ENCODE measurements at places on chromosomes 7 and 10.

GRCh38 chr7:7732621-7733281 is 14.3 kb upstream of the RPA3 start:
- DNase-seq = peak; percentile 23

GRCh38 chr7:18786196-18786727 is 290.7 kb downstream of the HDAC9 start:
- no peak for DNase-seq

DNA sequence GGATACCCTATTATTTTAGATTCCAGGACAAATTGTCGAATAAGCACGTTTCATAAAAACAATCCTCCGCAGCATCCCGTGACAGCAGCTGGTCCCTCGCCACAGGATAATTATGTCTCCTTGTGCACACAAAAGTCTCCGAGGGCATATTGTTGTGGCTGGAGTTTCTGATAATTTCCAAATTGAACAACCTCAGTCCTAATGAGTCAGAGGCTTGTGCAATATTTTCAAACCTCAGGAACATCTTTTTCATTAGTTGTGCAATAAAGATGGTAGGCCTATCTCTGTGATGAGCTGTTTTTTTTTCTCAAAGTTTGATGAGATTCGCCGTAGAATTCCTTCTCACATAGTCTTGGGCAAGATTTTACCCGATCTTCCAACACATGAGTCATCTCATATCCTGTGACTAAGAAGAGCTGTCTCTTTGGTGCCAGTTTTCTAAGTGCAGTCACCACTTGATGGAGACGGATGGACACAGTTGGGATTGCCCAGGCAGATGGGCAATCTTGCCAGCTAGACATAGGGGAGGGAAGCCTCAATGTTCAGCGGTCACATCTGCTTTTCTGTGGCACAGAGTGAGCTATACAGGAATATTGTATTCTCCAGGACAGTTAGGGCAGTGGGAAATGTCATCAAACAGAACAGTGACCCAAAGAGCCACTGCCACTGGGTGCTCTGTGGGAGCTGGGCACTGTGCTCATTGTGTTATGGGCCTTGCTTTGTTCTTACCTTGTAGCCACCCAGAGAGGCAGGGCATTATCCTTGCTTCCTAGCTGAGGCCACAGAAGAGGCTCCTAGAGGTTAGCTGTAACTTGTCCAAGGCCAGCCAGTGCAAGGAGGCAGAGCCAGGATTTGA is 7.8 kb downstream of the HTRA1 start:
- DNase-seq = peak; percentile 97

- DNase-seq = no peak
Observed at GRCh38 chr10:83023662-83024061, 1115.6 kb upstream of the GHITM start.

- no peak for DNase-seq
Observed at GRCh38 chr10:24238519-24239247, 29.7 kb downstream of the KIAA1217 start.

GRCh38 chr10:29353887-29354561 is 65.2 kb downstream of the LYZL1 start:
- no peak for DNase-seq

DNA sequence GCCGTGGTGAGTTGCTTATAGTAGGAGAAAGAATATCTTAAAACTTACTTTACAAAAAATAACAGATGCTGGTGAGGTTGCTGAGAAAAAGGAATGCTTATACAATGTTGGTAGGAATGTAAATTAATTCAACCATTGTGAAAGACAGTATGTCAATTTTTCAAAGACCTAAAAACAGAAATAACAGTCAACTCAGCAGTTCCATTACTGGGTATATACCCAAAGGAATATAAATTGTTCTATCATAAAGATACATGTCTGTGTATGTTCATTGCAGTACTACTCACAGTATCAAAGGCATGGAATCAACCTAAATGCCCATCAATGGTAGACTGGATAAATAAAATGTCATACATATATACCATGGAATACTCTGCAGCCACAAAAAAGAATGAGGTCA is 420.4 kb downstream of the AUTS2 start:
- DNase-seq = no peak

- no peak for DNase-seq
Observed at GRCh38 chr10:89810908-89811525, 109.6 kb downstream of the KIF20B start.

GRCh38 chr10:66058594-66058993 is 867.2 kb upstream of the LRRTM3 start:
- no peak for DNase-seq

DNA sequence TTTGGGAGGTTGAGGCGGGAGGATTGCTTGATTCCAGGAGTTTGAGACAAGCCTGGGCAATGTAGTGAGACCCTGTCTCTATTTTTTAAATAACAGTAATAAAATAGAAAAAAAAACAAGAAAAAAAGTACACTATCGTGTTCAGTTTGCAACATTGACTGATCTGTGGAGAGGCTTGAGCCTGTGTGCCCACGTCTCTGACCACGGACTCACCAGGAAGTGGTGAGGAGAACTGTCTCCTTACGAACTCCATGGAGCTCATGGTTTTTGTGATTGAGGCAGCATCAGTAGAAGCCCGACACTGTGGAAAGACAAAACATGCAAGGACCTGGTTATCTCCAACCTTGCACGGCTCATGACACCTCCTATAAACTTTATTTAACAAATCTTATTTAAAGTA is 23.9 kb upstream of the DNAJB6 start:
- DNase-seq = no peak

DNA sequence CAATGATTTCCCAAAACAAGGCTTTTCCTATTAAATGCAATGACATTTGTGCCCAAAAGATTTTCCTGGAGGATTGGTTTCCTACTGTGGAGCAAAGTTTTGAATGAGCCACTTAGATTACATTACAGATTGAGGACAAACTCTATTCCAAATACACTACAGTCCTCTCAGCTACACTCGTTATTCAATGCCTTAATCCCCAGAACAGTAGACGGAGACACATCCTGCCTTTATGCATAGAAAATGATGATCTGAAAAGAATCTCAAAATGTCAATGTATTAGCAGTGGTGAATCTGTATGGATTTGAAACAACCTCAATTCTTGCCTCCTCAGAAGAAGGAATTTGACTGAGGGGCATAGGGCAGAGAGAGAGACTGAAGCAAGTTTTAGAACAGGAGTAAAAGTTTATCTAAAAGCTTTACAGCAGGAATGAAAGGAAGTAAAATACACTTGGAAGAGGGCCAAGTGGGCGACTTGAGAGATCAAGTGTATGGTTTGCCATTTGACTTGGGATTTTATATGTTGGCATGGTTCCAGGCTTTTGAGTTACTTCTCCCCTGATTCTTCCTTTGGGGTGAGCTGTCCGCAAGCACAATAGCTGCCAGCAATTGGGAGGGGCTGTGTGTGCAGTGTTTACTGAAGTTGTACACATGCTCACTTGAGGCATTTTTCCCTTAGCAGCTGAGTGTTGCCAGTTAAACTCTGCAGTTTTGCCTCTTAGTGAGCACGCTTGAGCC is 891.9 kb upstream of the MBL2 start:
- no peak for DNase-seq

DNA sequence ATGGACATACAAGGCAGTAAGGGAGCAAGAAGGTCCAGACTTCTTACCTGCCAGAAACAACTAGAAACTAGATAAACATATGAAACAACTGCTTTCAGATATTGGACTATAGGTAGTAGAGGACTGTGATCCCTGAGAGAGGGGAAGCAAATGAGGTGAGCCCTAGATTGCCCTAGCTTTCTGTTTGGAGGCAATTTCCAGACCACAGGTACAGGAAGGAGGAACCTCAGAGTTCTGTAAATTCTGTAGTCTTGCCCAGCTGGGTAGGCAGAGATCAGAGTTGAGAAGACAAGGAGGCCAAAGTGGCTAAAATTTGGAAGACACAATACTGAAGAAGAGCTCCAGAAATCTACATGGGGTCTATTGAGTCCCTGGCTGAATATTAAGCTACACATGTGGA is 21.0 kb downstream of the CDK6 start:
- no peak for DNase-seq

GRCh38 chr10:22043327-22043633 is 39.8 kb upstream of the DNAJC1 start:
- no peak for DNase-seq

DNA sequence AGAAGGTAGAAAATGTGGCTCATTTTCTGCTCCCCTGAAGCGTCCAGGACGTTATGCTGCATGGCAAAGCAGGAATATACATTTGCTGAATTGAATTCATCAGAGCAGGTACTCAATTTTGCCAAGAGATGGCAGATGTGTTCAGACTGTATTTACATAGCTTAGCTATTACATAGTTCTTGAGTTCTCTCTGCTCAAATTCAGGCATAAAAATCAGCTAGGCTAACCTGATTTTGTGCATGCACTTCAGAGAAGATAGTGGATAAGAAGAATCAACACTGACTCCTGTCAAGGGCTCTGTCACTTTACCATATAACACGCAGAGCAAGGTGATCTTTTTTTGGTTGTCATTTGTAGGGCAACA is 209.2 kb upstream of the FAM3C start:
- DNase-seq = no peak

DNA sequence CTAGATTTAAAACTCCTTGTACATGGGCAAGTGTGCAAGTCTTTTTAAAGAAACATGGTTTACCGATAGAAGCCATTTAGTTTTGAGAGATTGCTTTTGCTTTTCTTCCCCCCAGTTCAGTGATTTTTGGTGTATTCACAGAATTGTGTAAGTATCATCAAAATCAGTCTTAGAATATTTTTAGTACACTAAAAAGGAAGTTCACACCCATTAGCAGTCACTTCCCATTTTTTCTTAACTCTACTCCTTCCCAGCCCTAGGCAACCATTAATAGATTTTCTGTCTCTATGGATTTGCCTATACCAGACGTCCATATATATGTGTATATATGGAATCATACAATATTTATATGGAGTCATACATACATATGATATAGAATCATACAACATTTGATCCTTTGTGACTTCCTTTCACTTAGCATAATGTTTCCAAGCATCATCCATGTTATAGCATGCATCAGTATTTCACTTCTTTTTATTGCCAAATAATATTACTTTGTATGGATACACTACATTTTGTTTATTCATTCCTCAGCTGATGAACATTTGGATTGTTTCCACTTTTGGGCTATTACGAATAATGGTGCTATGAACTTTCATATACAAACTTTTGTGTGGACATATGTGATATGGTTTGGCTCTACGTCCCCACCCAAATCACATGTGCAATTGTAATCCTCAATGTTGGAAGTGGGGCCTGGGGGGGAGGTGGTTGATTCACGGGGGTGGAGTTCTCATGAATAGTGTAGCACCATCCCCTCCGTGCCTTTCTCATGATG is 16.5 kb upstream of the ARL4A start:
- DNase-seq = no peak

GRCh38 chr7:23346316-23346715 is 47.2 kb downstream of the MALSU1 start:
- no peak for DNase-seq

DNA sequence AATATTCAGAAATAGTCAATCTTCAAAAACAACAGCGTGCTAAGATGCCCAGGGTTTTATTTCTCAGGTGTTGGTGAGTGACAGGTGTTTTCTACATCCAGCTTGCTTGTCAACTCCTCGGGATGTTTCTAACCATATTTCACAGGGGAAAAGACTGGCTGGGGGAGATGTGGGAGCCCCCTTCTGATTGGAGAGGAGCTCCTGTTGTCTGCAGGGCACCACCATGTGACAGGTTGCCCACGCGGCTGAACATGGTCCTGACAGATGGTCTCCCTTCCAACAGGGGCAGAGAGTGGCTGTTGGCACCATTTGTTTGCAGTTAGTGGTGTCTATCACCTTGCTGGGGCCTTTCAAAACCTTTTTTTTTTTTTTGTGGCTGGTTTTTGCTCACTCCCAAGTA is 16.5 kb upstream of the GPR26 start:
- DNase-seq = no peak

GRCh38 chr7:6453734-6454133 is 6.0 kb upstream of the DAGLB start:
- peak; percentile 82 for DNase-seq

GRCh38 chr10:79331709-79332108 is 15.6 kb upstream of the PPIF start:
- peak; percentile 92 for DNase-seq

DNA sequence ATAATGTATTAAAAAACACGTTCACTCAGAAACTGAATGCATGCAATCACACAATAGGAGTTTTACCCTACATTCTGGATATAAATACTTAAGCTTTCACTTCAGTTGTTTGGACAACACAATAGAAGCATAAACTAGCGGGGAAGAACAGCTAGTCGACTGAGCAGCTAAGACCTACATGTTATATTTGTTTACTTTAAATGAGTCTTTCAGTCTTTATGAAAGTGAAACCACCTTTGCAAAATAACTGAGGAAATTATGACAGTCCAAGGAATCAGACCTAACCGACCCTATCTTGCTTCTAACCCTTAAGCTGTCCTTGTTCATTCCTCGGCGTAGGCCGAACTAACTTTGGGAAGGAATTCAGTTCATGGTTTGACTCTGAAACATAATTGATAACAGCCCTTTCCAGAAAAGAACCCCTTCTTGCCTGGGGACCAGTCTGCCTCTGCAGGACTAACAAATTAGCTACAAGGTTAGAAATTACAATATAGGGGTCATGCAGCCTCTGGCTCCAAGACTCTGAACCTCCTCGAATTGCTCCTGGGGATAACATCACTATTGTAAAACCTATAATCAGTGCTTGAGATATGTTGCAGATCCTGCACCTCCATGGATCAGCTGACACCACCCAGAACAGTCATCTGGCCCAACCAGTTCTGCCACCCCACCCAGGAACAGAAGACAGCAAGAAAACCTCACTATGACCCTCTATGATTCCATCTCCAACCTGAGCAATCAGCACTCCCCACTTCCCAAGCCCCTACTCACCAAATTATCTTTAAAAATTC is 185.1 kb upstream of the KLF6 start:
- DNase-seq = no peak

DNA sequence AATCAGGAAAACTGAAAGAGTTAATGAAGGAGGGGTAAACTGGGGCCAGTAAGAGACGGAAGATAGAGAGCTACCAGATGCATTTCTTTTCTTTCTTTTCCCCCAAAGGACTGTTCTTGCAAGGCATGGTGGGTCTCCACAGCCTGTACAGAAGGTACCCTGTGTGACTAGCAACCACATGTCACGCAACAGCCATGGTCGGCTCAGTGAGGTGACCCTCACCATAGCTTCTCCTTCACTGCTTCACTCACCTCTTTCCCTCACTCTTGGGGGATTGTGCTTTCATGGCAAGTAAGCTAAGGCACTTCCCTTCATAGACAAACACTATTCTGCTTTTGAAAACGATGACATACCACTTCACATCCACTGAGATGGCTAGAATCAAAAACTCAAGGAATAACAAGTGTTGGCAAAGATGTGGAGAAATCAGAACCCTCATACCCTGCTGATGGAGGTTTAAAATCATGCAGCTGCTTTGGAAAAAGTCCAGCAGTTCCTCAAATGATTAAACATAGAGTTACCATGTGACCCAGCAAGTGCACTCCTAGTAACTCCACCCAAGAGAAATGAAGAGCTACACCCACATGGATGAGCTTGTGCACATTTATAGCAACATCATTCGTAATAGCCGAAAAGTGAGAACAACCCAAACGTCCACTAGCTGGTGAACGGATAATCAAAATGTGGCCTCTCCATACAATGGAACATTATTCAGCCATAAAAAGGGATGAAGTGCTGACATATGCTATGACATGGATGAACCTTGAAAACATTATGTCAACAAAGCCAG is 3.8 kb upstream of the INSIG1 start:
- no peak for DNase-seq
